Activated T-cell treated with anti-CD3 and anti-CD28 coated beads for 4 hours (primary cell): ENCODE measurements at places on chromosomes 5 and 9.

- no peak for DNase-seq
These were observed 15.8 kb downstream of the ARHGEF28 start for GRCh38 chr5:73641811-73642210.

- DNase-seq, result no peak
These were observed 21.1 kb downstream of the PDE8B start for GRCh38 chr5:77231471-77232138.

- DNase-seq, result no peak
These were observed 29.1 kb upstream of the DUSP1 start for GRCh38 chr5:172800088-172800551.

GRCh38 chr5:97968346-97968745 is 785.3 kb upstream of the RIOK2 start:
- DNase-seq, result no peak

DNA sequence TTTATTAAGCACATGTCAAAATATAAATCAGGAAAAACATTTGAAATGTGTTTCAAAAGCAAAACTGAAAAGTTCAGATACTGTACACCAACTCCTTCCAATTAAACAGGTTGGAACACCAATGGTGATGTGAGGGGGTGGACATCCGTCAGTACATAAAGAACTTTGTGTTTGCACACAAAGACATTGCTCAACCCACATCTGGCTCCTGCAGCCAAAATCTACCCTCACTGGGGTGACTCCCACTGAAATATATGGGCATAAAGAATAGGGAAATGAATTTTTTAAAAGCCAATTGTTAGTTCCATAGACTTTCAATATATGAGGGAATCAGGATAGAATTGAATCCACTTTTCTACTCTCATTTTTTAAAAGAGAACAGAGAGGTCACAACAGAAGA is 63.9 kb downstream of the MEGF9 start:
- DNase-seq, result no peak
